ENCODE measurements at places on chromosomes 4 and X. TPM values are rescaled to one million over a fixed set of nuclear protein-coding genes. Genes with fewer than 3 reads are reported as not detected.
A peak's percentile ranks its signal among the peaks of the same experiment; 100 is the strongest.

Gene STPG2
- total RNA-seq, result 0.67 TPM

Gene PAGE2
- not detected for total RNA-seq

GRCh38 chr4:57905965-57906364 is 795.8 kb upstream of the IGFBP7 start:
- DNase-seq, result no peak

GRCh38 chr4:82851885-82852750 is 38.8 kb downstream of the SEC31A start:
- no peak for DNase-seq

Gene PPP1R3F
- total RNA-seq, result 1.7 TPM

Gene FAM47A
- not detected for total RNA-seq

DNA sequence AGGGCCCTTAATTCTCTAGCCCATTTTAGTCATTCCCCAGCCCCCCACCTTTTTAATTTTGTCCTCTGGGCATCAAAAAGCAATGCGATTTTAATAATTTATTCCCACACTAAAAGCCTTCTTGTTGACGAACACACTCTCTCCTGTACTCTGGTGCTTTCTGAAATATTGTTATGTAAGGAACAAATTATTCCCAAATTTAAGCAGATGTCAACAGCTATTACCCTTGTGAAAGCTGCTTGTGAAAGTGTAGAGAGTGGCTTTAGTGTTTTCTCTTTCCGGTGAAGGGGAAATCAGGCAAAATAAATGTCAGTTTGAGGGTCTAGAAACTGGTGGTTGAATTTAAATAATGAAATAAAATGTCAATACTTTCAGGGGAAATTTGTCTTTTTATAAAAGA is 221.2 kb upstream of the CNKSR2 start:
- no peak for DNase-seq

DNA sequence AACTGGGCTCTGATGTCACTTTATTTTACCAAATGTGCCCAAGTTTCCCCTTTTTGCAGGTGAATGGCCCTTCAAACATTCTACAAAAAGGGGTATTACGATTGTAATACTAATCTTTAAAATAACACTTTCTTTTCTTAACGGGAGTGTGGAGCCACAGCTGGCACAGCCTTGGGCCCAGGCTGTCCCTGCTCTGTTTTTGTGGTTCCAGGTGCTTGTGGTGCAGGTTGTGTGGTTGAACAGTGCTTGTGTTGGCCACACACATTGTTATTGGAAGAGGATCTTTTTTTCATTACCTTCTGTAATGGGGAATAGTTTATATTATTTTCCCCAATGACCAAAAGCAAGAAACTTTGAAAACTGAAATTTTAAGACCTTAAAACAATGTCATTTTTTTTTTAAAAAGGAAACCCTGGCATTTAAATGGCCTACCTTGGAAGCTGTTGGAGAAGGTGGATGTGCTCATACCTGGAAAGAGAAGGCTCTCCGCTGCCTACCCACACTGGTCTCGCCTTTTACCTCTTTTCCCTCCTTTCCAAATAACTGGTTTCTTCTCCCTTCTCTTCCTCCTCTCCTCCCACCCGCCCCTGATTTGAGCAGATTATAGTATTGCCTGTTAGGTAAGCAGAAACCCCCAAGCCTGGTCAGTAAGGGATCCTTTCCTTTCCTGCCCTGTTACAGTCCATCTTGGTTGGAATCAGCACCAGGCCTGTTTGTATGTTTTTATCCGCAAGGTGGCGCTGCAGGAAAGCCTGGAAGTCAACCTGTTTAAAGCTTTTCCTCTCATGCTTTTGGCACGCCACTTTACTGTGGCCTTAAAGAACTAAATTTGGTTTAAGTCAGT is 28.6 kb downstream of the HADH start:
- DNase-seq, result peak; percentile 87

- no peak for DNase-seq
Observed at GRCh38 chr4:10495651-10496050, 38.4 kb upstream of the ZNF518B start.

GRCh38 chr4:87109121-87109520 is 111.3 kb downstream of the KLHL8 start:
- DNase-seq, result no peak

Gene SLC9B1
- total RNA-seq, result 0.51 TPM

- no peak for DNase-seq
Observed at GRCh38 chrX:136200466-136200865, 50.7 kb downstream of the MAP7D3 start.

DNA sequence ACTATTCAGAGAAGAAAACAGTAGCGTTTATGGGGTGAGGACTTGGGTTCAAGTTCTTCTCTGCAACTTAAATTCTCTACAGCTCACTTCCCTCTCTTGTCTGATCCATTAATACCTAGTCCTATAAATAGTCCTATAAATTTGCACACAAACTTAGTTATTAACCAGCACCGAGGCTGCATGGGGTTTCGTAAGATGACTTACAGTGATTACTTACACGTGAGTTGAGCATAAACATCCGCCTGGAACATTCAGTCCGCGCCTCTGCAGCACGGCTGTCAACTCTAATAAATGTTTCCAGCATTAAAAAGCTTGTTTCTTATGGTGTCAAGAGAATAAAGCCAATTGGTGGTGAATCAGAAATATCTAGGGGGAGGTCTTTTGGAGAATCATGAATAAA is 103.0 kb upstream of the ENPP6 start:
- no peak for DNase-seq

Gene CSAG2
- not detected for total RNA-seq

DNA sequence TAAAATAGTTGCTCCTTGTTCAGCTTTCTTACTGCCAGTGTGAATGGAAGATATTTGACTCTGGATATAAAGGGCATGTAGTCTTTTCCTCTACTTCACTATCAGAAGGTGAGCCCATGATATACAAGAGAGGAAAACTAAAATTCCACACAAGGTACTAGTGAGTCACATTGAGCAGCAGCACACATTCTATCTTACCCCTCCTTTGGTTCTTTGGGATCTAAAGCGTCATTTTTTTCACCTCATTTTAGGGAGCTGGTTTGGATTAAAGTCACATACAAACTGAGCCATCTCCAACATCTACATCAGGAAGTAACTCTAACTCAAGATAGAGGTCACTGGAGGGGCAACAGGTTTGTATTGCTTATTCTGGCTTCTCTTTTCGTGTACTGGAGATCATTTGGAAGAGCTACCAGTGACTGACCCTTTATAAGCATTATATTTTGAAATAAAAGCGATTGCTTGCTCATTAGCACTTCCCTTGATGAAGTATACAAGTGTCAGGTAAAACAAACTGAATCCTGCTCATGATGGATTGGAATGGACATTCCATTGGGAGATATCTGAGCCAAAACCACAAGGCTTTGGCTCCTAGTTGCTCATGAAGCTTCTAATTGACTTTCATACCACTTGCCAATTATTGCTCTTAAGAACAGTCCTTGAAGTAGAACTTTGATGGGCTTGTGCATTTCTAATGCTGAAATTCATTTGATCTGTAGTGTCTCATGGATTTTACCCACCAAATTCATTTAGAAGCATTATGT is 124.1 kb downstream of the SPCS3 start:
- DNase-seq, result no peak

Gene TNIP3
- total RNA-seq, result not detected

Gene MAGEC1
- total RNA-seq, result not detected

DNA sequence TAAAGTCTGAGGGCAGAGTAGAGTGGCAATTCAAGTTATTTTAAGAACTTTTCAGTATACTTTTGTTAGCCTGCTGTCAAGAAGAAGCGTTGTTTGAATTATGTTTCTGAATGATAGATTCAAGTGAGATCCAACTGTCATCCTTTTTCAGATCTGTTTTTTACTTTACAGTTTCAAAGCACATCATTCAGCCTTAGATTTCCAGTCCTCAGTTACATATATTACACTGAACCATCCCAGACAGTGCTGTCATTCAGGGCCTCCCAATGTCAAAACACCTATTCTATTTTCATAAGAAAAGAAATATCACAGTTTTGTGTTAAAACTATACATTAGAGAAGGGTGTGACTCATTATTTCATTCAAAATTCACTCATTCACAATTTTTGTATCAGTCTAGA is 856.9 kb downstream of the ADGRL3 start:
- no peak for DNase-seq

Gene AWAT2
- total RNA-seq, result not detected

- no peak for DNase-seq
Observed at GRCh38 chrX:71458866-71459265, 74.0 kb upstream of the OGT start.

- DNase-seq, result no peak
Observed at GRCh38 chrX:1422135-1422465, 30.2 kb upstream of the SLC25A6 start.

DNA sequence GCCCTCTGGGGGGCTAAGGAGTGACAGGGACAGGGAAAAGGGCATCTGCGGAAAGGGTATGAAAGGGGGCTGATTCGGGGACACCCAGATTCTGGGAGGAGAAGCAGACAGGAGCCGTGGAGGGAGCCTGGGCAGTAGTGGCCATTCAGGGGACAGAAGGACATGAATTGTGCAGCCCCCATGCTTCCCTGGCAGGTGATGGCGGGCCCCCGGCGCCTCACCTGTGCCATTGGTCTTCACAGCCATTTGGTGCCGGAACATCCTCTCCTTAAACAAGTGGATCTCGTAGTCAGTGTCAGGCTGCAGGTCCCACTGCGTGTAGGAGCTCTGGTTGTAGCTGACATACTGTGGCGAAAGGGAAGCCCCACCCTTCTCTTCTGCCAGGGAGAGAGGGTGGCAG is 21.9 kb downstream of the L1CAM start:
- DNase-seq, result no peak

DNA sequence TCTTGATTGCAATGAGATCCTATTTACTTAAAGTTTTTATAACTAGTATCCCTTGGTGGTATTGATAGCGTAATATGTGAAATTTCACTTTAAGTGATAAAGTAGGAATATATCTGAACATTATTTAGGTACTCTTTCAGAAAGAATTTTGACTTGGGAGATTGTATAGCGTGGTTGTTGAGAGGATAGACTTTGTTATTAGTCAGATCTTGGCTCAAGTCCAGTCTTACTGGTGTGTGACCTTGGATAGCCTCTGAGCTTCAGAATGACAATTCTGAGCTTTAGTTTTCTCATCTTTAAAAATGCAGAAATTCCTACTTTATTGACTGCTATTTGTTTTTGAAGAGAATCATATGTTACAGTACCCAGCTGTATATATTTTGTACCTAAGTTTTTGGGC is 32.6 kb downstream of the DCK start:
- no peak for DNase-seq

Gene RBM47
- 81.2 TPM for total RNA-seq

- no peak for DNase-seq
Observed at GRCh38 chrX:69120476-69120875, 44.8 kb downstream of the PJA1 start.

DNA sequence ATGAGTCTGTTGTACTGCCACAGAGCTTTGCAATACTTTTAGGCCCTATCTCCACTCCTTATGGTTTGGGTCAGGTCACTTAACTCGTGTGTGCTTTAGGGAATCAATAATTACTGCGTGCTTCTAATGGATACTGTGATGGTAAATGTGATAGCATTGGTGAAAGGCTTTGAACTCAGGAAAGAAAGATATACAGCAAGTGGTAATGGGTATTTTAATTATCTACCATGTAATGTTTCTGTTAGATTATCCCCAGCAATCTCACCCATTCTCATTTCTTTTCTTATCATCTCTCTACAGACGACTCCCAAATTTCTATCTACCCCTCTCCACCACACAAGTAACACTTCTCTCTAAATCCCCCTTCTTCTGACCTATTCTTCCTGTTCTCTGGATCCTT is 128.6 kb downstream of the GPC3 start:
- no peak for DNase-seq

Gene POLN
- 1.6 TPM for total RNA-seq

GRCh38 chr4:148735432-148736155 is 293.4 kb upstream of the NR3C2 start:
- DNase-seq, result no peak

Gene HELT
- not detected for total RNA-seq

Gene PDCL2
- total RNA-seq, result not detected

Gene TCEAL2
- total RNA-seq, result not detected

GRCh38 chrX:109373468-109373867 is 108.4 kb downstream of the GUCY2F start:
- DNase-seq, result no peak

DNA sequence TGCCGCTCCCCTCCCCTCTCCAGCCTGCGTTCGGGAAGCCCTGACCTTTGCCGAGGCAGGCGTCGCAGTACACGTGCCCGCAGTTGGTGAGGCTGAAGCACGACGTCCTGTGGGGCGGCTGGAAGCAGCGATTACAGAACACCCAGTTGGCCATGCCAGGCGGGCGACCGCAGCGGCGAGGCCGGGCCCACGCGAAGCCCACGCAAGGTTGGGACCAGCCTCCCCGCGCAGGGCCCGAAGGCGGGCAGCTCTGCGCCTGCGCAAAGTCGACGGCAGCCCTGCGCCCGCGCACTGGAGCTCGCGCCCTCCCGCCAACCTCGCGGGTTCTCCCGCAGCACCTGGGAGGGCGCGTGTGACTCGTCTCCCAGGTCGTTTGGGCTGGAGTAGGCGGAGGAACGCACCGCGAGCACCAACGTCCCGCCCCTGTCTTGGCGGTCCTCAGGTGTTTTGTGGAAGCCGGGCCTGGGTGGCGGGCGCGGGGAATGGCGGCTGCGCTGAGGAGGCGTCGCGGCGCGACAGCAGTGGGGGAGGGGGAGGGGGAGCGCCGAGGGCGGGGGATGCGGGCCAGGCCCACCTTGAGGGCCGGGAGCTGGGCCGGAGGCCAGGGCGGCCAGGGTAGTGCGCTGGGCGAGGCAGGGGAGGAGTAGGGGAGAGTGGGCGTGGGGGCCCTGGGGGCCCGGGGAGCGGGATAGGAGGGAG is at the start of gene RNF212:
RNF212 (minus strand) TSS at position 254 of the 699 bp plus-strand sequence; CDS start at position 154, 100 bp downstream.
- DNase-seq, result no peak

DNA sequence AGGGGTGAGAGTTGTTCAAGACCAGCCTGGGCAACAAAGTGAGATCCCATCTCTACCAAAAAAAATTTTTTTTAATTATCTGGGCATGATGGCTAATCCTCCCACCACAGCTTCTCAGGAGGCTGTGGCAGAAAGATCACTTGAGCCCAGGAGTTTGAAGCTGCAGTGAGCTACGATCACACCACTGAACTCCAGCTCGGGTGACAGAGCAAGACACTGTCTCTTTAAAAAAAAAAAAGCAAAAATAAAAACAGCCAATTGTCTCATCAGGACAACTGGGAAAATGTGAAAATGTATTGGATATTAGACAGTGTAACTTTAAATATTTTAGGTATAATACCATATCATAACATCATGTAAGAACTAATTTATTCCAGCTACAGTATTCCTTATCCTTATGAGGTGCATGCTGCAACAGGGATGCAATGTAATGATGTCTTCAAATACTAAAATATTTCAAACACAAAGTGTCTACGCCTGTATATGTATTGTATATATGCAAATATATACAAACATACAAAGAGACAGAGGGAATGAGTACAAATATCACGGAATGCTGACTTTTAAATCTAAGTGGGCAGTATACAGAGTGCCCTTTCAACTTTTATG is 17.2 kb downstream of the FAM13A start:
- DNase-seq, result no peak

- DNase-seq, result no peak
Observed at GRCh38 chr4:80240976-80241375, 25.5 kb upstream of the FGF5 start.

- DNase-seq, result peak; percentile 49
Observed at GRCh38 chr4:3205995-3206394, 43.0 kb upstream of the MSANTD1 start.

Gene MSN
- total RNA-seq, result 34.6 TPM
